ENCODE measurements at places on chromosomes 2 and 18.

DNA sequence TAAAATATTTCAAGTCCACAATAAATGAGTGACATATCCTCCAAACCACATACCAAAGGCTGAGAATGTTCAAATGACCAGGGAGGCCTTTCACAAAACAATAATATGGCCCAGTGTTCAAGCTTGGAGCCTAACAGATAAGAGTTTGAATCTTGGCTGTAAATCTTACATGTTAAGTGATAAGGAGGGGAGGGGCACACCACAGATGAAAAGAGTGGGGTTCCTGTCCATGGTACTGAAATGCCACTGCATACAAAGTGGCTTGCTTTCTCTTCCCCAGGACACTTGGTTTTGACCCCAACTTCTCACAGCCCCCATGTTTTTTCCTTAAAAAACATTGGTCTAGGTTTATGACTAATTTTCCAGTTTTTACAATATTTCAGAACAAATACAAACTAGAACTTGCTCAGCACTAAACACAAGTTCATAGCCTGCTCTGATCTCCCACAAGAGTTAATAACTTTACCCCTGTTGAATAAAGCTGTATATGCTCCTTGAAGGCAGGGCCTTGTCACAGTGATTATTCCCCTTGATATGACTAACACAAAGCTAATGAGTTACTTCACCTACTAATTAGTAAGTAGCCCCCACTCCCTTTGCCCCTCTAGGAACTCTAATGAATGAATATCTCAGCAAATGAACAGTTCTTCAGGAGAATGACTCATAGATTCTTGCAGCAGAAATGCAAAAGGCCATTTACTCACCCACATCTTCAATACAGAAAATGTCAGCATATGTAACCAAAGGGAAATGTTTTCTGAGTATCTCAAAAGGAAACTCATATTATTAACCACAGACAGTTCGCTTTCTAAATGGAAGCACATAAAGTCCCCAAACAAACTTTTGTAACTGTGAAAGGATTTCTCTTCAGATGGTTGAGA is 142.2 kb downstream of the SATB2 start:
- no peak for DNase-seq

DNA sequence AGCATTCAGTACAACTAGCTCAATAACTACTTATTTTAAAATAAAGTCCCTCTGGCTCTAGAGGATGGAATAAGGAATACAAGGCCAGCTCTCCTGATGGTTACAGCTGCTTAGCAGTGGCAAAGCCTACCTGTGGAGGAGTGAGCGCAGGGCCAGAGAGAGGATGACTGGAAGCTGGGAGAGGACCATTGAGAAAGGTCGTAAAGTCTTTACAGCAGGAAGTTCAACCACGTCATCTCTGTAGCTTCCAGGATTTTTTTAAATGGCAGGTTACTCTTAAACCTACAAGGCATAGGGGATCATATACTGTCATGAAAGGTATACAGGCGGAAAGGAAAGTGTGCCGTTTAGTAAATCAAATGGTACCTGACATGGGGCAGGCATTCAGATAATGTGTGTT is 26.3 kb downstream of the ANXA4 start:
- DNase-seq = peak; percentile 34

DNA sequence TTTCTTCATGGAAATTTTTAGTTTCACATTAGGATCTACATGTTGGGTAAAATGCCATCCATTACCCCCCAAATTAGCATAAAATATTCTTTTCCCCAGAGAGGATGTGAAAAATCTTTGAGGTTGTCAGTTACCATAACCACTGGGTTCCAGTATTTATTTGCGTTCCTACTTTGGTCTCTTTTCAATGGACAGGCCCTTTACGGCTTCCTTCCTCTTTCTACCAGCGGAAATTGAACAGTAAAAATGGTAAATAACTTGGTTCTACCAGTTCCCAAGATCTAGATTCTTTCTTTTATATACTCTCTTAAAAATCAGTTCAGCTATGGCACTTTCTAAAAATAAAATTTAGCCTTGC is 169.2 kb upstream of the APCDD1 start:
- DNase-seq = no peak

- no peak for DNase-seq
Measured at GRCh38 chr18:11494107-11494506, 115.3 kb upstream of the SLC35G4 start.

- DNase-seq = no peak
Measured at GRCh38 chr2:41912776-41913175, 135.0 kb upstream of the PKDCC start.

- peak; percentile 69 for DNase-seq
Measured at GRCh38 chr18:5237083-5237722, 40.1 kb upstream of the AKAIN1 start.

DNA sequence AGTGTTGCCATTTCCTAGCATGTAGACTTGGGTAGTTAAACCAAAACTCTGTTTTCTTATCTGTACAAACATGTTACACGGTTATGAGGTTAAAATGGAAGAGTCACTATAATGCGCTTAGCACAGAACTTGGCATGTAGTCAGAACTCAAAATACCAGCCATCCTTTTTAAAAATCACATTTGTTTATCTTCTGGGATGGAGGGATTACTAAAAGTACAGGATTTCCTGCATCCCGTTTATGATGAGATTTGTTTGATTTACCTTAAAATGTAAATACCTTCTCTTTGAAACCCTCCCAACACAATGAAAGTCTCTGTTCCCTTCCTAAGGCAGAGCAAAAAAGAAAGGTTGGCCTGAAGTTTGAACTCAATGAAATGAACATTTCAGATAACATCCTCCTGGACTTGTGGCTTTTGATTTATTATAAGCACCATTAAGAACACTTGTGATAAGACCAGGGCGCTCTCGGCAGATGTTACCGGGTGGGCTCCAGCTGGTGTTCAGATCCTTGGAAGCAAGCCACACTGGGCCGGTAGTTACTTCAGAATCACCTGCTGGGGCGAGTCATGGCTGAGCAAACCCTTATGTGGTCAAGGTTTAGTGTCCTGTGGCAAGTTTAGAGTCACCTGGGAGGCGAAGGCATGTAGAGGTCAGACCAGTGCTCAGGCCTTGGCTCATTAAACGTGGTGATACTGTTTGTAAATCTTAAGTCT is 105.7 kb downstream of the MGAT5 start:
- no peak for DNase-seq

- no peak for DNase-seq
Measured at GRCh38 chr18:33557706-33558105, 20.3 kb upstream of the ASXL3 start.

- DNase-seq = peak; percentile 78
Measured at GRCh38 chr2:200905618-200906296, 16.6 kb downstream of the NIF3L1 start.

GRCh38 chr2:158131919-158132566 is 30.4 kb downstream of the UPP2 start:
- no peak for DNase-seq

- no peak for DNase-seq
Measured at GRCh38 chr2:235843591-235844395, 324.4 kb downstream of the GBX2 start.
